ENCODE measurements at places on chromosomes 3 and 15.
A peak's percentile ranks its signal among the peaks of the same experiment; 100 is the strongest.

GRCh38 chr3:39106281-39106811 lies 1.1 kb downstream of the GORASP1 start:
- peak; percentile 42 for DNase-seq

DNA sequence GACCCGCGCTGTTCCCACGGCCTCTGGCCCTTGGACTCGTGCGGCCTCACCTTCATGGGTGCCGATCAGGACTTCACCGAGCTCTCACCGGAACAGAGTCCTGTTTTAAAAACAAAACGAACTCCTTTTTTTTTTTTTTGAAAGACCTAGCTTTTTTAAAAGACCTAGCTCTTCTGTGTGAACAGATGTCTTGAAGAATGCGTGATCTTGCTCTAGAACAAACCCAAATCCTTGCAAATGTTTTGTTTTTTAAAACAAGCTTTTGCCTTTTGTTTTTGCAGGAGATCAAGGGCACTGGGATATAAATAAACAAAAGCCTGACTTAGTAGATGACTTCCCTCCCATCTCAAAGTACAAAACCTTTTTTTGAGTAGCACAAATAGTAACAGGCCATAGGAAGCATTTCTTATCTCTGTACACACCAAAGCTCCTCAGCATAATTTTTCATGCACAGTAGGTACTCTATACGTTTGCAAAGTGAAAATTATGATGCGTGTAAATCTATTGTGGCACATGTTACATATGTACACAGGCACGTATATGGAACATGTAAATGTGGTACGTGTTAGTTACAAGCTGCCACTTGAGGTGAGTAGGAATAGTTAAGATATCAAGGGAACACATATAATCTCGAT lies 1.1 kb upstream of the MSL2 start:
- no peak for DNase-seq

GRCh38 chr15:42674472-42674871 lies 62.5 kb downstream of the CDAN1 start:
- DNase-seq: no peak

- no peak for DNase-seq
Observed at GRCh38 chr3:169020371-169020770, 643.1 kb downstream of the MECOM start.

DNA sequence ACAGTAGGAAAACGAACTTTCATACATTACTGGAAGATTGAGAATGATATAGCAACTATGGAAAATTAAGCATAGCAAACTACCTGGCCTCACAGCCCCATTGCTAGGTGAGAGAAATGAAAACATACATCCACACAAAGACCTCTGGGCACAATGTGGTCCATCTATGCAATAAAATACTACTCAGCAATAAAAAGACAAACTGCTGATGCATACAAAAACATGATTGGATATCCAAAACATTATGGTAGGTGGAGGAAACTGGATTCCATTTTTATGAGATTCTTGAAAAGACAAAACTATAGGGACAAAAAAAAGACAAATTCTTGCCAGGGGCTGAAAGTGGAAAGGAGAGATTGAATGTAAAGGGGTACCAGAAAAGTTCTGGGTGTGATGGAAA lies 308.8 kb downstream of the OCA2 start:
- DNase-seq: no peak

GRCh38 chr15:31814082-31814481 lies 216.2 kb upstream of the CHRNA7 start:
- DNase-seq: no peak

DNA sequence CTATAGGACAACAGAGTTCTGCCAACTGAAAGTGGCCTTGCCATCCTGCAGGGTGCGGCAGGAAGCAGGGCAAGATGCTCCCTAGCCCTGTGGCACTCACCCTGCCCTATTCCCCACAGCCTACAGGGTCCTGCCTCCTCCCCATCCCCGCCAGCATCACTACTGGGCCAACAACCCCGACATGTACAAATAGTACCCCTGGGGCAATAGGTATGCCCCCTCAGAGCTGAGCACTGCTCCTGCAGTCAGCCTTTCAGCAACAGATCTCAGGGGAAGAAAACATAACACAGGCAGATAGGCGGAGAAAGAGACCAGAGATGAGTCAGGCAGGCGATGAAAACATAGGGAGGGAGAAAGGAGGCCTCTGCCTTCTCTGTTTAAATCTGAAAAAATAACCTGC lies 74.7 kb downstream of the XXYLT1 start:
- no peak for DNase-seq

GRCh38 chr3:197186887-197187588 lies 111.4 kb downstream of the DLG1 start:
- peak; percentile 28 for DNase-seq

DNA sequence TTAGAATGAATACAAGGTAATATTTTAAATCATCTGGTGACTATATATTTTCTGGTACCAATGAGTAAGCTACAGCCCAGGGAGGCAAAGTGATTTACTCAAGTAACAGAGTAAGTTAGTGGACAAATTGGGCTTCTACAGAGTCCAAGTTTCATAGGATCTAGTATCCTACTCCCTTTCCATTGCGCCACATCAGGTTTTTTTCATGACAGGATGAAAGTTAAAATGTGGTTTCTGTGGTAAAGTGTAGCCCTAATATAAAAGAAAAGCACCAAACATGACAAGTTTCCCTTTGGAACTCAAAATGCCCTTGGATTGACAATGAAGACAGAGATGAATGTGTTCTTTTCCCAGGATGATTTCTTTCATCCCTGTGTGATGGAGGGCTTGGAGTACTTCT lies 350.8 kb upstream of the ZNF385D start:
- DNase-seq: no peak

DNA sequence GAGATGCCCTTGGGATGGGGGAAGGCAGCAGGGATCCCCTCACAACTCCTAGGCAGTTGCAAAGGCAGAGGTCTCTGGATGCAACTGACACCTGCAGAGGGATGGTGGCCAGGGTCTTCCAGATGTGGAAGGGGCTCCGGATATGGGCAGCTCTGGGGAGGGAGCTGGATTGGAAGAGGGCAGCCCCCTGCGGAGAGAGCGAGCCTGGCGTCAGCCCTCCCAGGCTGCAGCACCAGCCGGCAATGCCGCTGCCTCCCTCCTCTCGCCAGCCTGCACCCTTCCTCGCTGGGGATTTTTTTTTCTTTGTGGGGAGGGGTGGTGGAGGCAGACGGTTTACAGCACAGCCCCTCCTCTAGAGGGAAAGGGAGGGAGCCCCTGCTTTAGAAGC lies 1.6 kb downstream of the INSYN1 start:
- no peak for DNase-seq

- no peak for DNase-seq
Observed at GRCh38 chr3:139548801-139549200, 9.3 kb upstream of the RBP1 start.

DNA sequence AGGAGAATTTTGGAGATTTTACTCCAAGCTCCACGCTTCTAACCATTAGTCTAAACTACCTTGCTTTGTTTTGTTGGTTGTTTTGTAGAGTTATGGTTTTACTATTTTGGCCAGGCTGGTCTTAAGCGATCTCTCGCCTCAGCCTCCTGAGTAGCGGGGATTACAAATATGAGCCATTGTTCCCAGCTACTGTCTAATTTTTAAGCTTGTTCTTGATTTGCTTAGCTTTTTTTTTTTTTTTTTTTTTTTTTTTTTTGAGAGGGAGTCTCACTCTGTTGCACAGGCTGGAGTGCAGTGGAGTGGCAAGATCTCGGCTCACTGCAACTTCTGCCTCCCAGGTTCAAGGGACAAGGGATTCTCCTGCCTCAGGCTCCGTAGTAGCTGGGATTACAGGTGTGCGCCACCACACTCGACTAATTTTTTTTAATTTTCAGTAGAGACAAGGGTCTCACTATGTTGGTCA lies 28.5 kb downstream of the EFCAB12 start:
- no peak for DNase-seq

- no peak for DNase-seq
Observed at GRCh38 chr3:106401666-106402490, 533.1 kb upstream of the CBLB start.

GRCh38 chr3:66949898-66950297 lies 48.2 kb upstream of the KBTBD8 start:
- no peak for DNase-seq

GRCh38 chr3:153767601-153768560 lies 353.3 kb upstream of the ARHGEF26 start:
- no peak for DNase-seq

GRCh38 chr3:4741404-4742307 lies 237.6 kb upstream of the BHLHE40 start:
- peak; percentile 90 for DNase-seq

DNA sequence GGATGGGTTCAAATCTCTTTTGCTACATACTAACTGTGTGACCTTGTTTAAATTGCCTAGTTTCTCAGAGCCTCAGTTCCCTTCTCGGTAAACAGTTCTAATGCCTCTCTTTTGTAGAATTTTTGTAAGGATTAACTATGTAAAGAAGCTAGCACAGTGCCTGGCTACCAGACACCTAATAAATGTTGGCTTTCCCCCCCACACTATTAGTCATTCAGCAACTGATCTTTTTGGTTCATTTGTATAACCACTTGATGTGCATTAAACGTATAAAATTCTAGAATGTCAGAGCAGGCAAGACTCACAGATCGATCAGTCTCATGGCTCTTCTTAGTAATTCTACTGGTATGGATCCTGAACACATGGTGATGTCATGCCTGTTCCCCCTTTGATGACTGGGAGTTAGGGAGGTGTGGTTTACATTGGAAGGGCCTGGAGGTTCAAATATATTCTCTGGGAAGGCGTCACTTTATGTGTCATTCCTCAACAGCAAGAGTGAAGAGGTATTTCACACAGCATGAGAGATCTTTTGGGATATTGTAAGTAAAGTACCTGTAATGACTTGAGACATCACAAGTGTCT lies 6.5 kb downstream of the TAGLN3 start:
- peak; percentile 53 for DNase-seq

GRCh38 chr15:55873024-55873720 lies 120.2 kb downstream of the NEDD4 start:
- no peak for DNase-seq

GRCh38 chr15:35663956-35664355 lies 118.0 kb upstream of the DPH6 start:
- DNase-seq: no peak

DNA sequence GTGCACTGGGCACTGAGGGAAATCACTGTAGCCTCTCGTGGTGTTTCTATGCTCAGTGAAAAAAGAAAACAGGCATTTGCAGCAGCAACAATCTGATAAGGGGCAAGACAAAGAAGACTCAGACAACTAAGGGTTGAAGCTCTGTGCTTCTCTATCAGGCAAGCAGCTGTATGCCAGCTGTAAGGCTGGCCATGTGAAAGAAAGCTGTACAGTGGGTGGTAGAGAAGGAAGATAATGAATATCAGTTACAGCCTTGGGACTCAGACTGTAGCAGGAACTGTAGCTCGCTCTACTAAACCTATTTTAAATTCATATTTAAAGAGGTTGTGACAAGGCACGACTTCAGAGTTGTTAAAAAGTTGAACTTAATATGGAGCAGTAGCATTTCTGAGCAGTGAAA lies 76.3 kb downstream of the VGLL3 start:
- no peak for DNase-seq

DNA sequence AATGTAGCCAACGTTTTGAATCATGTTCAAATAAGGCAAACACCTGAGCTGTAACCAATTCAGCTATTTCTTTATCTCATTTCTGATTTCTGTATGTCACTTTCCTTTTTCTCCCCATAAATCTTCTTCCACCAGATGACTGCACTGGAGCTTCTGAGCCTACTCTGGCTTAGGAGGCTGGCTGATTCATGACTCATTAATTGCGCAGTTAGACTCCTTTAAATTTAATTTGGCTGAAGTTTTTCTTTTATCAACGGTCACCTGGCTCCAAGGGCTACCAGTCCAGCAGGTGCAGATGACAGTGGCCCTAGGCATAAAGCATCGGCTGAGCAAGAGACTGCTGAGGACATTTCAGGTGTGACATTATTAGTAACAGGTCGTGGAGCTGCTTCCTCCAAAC lies 39.6 kb upstream of the ITGA11 start:
- DNase-seq: no peak

DNA sequence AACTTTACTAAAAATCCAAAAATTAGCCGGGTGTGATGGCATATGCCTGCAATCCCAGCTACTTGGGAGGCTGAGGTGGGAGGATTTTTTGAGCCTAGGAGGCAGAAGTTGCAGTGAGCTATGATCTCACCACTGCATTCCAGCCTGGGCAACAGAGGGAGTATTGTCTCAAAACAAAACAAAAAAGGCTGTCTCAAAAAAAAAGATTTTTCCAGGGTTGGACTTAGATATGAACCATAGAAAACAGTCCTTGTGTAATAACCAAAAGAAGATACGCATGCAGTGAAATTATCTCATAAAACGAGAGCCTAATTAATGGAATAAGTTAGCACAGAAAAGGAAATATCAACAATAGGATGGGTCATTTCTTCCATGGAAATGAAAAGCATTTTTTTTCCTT lies 320.4 kb upstream of the RASGRP1 start:
- DNase-seq: no peak

GRCh38 chr3:50392101-50392715 lies 32.9 kb upstream of the TMEM115 start:
- DNase-seq: no peak

All from HS-5 (cell line).